ENCODE measurements at places on chromosomes 13 and 19.

DNA sequence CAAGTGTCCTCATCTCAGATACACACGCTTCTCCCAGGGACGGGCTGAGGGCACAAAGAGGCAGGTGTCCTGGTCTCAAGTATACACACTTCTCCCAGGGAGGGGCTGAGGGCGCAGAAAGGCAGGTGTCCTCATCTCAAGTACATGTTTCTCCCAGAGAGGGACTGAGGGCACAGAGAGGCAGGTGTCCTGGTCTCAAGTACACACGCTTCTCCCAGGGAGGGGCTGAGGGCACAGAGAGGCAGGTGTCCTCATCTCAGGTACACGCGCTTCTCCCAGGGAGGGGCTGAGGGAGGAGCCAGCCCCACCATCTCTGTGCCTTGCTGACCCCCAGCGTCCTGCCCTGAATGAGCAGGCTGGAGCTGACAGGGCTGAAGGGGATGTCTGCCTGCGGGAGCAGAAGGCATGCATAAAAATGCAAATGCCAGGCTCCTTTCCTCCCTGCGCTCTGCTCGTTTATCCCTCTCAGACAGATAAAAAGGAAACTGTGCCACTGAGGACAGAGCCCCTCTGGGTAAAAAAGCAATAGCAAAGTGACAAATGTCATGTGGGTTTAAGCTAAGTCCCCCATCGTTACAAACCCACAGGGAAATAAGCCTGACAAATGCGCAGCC, 96.1 kb upstream of the UQCRFS1 start:
- no peak for DNase-seq

DNA sequence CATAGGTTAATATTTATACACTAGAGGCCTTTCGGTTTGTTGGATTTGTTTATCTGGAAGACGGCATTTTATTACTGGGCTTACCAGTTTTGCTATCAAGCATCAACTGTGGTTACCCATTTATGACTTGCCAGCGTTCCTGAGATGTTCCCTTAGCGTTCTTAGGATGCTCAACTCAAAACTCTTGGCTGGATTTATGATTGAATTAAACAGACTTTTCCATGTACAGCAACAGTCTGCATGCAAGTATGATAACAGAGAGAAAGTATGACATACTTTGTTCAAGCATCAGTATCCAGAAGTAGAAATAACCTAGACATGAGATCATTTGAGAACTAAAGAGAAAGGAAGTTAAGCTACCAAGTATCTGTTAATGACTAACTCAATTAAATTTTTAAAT, 29.9 kb upstream of the RNF113B start:
- DNase-seq, result no peak

DNA sequence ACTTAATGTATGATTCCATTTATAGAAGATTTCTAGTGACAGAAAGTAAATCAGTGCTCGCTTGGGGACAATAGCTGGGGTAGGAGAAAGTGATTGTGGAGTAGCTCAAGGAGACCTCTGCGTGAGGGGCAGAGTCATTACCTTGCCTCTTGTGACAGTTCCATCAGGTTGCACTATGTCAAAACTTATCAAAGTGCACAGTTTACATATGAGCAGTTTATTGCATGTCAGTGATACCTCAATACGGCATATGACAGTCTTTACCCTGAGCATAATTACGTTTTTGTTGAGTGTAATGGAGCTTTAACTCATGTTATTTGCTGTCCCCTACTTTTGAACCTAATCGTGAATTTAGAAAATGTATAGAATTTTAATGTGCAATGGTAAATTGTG, 15.0 kb downstream of the ARHGEF7 start:
- DNase-seq, result no peak

GRCh38 chr19:18861235-18861634, 29.5 kb downstream of the UPF1 start:
- no peak for DNase-seq

DNA sequence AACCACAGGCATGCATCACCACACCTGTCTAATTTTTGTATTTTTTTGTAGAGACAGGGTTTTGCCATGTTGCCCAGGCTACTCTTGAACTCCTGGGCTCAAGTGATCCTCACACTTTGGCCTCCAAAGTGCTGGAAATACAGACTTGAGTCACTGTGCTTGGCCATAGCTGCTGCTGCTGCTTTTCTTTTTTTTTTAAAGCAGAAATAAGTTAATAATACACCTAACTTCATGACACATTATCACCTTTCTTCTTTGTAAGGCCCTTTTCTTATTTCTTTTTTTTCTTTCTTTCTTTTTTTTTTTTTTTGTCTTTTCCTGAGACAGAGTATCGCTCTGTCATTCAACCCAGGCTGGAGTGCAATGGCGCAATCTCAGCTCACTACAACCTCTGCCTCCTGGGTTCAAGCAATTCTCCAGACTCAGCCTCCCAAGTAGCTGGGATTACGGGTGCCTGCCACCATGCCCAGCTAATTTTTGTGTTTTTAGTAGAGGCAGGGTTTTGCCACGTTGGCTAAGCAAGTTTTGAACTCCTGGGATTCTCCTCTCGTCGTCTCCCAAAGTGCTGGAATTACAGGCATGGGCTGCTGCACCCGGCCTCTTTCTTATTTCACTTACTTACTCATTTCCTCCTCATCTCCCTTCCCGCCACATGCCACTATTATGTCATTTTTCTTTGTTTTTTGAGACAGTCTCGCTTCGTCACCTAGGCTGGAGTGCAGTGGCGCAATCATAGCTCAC, 8.7 kb downstream of the SHKBP1 start:
- DNase-seq, result no peak

DNA sequence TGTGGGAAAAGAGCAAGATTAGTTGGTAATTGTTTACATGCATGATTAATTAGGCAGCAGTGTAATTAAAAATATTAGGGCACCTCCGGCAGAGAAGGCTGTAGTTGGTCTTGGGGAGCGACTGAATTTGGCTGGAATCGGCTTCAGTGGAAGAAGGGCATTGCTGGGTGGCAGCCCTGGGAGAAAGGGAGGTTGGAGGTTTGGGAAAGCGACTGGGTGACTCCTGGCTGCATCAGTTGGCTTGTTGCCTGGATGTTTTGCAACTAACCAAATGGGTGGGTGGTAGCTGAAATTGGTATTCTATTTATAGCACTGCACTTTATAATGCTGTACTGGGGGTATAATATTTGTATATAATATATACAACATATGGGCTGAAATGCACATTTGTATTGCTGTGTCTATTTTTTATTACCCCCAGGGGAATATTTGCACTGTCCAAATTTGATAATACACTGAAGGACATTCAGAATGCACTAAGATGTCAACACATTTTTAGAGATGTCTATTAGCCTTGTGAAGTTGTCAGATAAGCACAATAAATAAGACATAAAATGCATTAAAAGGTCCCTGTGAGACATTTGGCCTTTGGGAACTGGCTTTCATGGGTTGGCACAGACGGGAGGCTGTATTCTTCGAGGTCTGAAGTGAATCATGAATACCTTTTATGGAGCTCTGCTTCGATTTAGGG, 1.7 kb downstream of the B3GLCT start:
- no peak for DNase-seq

- no peak for DNase-seq
These were observed 1.2 kb downstream of the GPR12 start for GRCh38 chr13:26759249-26759906.

GRCh38 chr19:16217716-16218451, 20.2 kb downstream of the AP1M1 start:
- no peak for DNase-seq

GRCh38 chr19:19465436-19466070, 49.8 kb downstream of the TSSK6 start:
- no peak for DNase-seq

DNA sequence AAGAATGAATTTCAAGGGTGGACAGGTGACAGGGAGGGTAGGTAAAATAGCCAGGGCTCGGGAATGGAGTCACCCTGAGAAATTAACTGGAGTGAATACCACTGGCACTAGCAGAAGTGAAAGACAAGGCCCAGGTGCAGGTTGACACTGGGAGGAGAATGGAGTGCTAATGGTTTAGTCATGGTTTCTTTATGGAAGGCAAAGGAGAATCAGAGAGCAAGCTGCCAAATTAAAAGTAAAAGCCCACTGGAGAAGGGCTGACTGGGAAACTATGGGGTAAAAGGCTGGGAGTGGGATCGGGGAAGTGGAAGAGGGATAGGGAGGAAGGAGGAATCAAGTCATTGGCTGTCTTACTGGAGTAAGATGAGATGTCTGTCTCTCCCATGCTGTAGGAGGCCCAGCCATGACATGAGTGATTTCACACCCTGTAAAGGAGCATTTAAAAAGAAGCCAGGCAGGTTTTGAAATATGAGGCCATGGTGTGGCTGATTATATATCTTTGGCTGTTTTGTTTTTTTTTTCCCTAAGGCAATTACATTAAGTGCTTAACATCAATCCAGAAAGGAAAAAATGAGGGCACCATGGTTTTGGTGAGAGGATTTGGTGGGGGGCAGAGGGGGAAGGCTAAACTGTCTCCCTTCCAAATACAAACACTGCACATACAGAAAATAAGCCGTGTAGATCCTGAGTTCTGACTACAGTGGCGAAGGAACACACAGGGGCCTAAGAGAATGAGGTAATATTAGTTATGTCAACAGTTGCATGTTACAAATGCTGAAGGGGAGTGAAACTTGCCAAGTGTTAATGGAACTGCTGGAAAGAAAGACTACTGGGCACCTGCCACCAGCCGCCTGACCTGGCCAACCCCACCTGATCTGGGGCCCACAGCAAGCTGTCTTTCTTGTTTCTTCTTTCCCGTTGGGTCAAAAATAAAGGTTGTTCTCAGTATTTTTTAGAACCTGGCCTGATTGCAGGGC, 183.5 kb upstream of the TSC22D1 start:
- DNase-seq, result no peak

DNA sequence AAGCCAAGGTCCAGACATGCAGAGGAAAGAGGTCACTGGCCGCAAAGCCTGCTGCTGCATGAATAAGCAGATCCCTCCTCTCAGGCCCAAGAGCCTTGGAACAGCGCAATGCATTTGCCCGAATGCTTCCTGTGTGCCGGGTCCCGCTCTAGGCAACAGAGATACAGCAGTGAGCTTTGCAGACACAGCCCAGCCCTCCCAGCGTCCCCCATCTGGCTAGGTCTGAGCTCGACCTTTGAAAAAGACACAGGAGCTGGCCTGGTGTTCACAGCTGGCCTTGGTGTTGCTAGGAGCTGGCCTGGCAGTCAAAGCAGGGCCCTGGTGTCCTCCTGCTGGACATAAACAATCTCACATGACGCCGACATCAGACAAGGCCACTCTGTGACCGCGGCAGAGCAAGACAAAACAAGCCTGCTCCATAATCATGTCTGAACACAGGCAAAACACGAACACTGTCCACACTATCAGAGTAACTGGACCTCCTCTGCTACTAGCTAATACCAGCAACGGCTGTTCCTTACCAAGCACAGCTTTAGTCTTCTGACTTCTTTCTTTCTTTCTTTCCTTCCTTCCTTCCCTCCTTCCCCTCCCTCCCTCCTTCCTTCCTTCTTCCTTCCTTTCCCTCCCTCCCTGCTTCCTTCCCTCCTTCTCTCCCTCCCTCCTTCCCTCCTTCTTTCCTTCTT, 5.7 kb upstream of the PEX11G start:
- no peak for DNase-seq

GRCh38 chr19:11293433-11294389, 2.2 kb upstream of the TSPAN16 start:
- DNase-seq, result peak; percentile 93

- peak; percentile 49 for DNase-seq
These were observed 75.3 kb upstream of the RXFP2 start for GRCh38 chr13:31663880-31664585.

GRCh38 chr19:45059258-45059965, 16.9 kb downstream of the ZNF296 start:
- peak; percentile 91 for DNase-seq

- DNase-seq, result no peak
These were observed 35.1 kb upstream of the EEF1AKMT1 start for GRCh38 chr13:20808874-20809273.

DNA sequence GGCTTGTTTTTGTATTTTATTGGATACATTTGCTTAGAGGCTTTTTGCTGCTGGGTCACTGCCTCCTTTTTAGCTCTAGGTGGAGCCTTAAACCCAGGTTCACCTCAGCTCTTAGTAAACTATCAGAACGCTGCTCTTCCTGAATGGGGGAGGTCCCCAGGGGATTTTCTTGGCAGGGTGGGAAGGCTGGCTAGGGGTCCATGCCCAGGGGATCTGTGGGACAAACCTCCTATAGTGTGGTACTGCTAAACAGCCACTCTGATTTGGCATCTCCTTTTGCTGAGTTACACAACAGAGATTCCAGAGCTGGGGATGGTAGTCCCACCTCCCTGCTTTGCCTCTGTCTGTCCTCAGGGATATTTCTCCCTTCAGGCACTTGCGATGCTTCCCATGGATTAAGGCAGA, 204.9 kb downstream of the ZIC5 start:
- DNase-seq, result peak; percentile 15

- DNase-seq, result no peak
These were observed 132.8 kb upstream of the MYO16 start for GRCh38 chr13:108496362-108497210.

DNA sequence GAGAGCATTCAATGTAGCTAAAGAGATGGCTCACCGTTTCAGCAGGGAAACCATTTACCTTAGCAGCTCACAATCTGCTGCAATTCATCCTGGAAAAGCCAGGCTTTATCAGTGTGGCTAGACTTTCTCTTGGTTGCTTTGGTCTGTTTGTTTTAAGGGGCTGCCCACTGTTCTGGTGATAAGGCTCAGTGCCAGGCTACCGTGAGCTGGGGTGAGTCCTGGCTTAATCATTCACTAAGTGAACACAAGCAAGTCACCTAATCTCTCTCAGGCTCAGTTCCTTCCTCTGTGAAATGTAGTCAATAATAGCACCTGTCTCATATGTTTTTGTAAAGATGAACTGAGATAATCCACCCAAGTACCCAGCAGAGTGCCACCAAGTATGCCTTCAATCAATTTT, 229.0 kb downstream of the TEX29 start:
- no peak for DNase-seq

DNA sequence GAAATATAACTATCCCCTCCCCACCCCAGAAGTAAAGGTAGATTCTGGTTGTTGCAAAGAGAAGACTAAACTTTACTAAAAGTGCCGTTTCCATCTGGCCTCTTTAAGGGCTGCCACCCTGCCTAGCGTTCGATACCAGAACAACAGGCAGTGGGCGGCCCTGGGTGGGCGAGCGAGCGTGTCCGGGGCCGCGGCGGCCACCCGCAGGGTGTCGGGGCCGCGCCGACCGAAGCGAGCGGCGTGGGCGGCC, 2.6 kb downstream of the FGF9 start:
- DNase-seq, result no peak

DNA sequence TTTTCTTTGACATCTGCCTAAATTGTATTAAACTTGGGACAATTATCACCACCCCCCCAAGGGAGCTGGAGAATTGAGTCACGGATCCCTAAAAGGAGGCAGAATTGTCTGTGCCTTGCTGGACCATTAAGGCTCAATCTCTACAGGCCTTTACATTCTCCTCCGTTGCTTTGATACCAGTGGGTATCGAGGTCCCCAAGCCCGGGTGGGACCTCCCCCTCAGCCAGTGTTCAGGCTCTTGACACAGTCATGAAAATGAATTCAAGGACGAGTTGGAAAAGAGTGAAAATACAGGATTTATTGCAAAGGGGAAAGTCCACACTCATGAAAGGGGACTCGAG, 5.6 kb downstream of the PPP1R15A start:
- no peak for DNase-seq

- peak; percentile 85 for DNase-seq
These were observed 16.2 kb upstream of the PRODH2 start for GRCh38 chr19:35828692-35829301.

- DNase-seq, result no peak
These were observed 116.2 kb downstream of the OLFM4 start for GRCh38 chr13:53144826-53145225.

GRCh38 chr13:27263438-27263837, 7.2 kb upstream of the RASL11A start:
- DNase-seq, result no peak

Data from HAP-1 (cell line).